Stimulated activated CD4-positive, alpha-beta T cell treated with anti-CD3 and anti-CD28 coated beads, Interleukin-15, amount 100 ng/mL, for 48 hours (primary cell): ENCODE measurements at places on chromosomes 5 and 9.

GRCh38 chr5:88845081-88845697 lies 37.8 kb downstream of the MEF2C start:
- no peak for DNase-seq

DNA sequence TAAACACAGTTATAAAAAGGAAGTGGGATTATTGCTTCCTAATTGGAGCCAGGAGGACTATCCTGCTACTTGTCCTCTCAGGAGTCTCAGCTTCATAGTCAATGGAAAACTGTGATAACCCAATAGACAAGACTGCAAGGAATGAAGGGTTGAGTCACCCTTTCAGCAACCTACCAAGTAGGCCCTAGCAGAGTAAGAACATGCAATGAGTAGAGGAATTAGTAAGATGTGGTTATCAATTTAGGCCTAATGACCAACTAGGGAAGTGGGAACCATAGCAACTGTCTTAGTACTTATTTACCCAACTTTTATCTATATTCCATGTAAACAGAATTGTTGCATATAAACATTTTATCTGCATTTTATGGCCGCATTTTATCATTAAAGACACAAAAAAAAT lies 310.1 kb downstream of the RFX3 start:
- no peak for DNase-seq

- no peak for DNase-seq
Observed at GRCh38 chr9:82191082-82191770, 202.7 kb downstream of the SPATA31D1 start.

GRCh38 chr5:172886476-172886875 lies 52.4 kb downstream of the ERGIC1 start:
- DNase-seq = no peak

GRCh38 chr5:122366501-122366900 lies 54.5 kb downstream of the SNCAIP start:
- DNase-seq = no peak

- DNase-seq = no peak
Observed at GRCh38 chr9:120202856-120203654, 376.9 kb downstream of the CDK5RAP2 start.

GRCh38 chr9:129696944-129697655 lies 31.7 kb downstream of the PRRX2 start:
- no peak for DNase-seq

GRCh38 chr5:6885581-6885980 lies 172.3 kb downstream of the TENT4A start:
- no peak for DNase-seq

GRCh38 chr9:16307626-16308195 lies 562.8 kb downstream of the BNC2 start:
- no peak for DNase-seq

DNA sequence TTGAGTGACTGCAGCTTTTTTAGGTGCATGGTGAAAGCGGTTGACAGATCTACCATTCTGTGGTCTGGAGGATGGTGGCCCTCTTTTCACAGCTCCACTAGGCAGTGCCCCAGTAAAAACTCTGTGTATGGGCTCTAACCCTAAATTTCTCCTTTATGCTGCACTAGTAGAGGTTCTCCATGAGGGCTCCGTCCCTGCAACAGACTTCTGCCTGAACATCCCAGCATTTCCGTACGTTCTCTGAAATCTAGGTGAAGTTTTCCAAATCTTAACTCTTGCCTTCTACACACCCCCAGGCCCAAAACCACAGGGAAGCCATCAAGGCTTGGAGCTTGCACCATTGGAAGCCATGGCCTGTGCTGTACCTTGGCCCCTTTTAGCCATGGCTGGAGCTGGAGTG lies 1898.1 kb upstream of the NUDT12 start:
- no peak for DNase-seq

DNA sequence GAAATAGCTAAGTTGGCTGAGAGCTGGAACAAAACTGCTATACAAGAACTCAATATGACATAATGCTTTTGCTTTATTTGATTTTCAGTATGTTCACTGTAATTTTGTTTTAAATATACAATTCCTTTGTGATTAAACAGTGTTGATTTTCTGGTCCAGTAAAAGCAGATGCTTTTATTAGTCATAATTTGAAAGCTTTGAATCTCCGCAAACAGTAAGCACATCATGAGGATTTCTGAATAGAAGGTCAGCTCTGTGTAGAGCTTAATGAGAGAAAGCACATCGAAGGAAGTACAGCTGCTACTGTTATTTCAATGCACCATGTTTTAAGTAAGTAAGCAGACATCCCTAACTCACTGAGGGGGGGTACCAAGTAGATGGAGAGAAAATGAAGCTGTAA lies 701.3 kb upstream of the ACO1 start:
- no peak for DNase-seq

DNA sequence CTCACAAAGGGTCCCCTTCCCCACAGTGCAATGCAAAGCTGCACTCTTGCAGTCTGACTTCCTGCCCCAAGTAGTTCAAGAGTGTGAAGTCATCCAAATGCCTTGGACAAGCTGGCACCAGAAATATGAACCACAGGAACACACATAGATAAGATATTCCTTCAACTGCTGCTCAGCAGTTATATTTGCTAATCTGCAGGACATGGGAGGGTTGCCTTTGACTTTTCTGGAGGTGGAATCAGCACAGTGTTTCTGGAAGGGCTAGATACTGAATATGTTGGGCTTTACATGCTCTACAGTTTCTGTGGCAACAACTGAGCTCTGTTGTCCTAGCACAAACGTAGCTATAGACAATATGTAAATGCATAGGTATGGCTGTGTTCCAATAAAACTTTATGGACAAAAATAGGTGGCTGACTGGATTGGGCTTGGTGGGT lies 96.7 kb upstream of the PCA3 start:
- no peak for DNase-seq

DNA sequence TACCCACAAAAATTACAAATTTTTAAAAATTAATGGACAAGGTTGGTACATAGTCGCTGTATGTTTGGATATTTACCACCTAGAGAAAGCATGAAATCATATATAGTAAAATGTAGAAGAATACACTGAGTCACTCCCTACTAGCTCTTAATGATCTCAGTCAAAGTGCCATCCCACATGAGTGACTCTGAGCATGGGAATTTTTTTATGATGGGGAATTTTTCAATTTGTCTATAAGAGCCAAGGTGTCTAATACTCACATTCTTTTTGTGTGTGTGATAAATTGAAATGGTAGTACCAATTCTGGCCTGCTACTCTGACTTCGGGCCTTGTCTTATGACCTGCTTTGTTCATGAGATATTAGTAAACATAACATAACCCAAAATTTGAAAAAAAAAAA lies 483.2 kb downstream of the CDH10 start:
- DNase-seq = no peak

GRCh38 chr5:38607396-38607795 lies 51.0 kb upstream of the LIFR start:
- no peak for DNase-seq

GRCh38 chr5:65978251-65978650 lies 51.9 kb downstream of the ERBIN start:
- DNase-seq = no peak

DNA sequence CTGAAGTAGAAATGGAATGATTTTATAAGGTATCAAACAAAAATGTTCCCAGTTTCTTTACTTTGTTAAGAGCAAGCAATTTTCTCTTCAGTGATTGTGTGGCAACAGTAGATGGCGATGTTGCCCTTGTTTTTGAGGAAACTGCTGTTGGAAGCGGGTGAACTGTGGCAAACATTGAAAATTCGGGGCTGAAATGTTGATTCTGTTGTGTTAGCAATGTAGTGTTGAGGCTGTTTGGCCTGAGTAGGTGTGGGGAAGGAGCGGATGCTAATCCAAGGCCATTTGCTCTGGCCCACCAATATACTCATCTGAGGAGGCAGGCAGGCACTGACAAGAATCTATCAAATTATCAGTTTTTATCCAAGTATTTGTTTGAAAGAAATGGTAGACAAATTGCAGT lies 129.8 kb downstream of the SLC12A2 start:
- peak; percentile 9 for DNase-seq

- DNase-seq = no peak
Observed at GRCh38 chr5:118552146-118552545, 436.2 kb downstream of the DTWD2 start.

- no peak for DNase-seq
Observed at GRCh38 chr5:34053133-34053532, 10.1 kb upstream of the C1QTNF3 start.

GRCh38 chr5:134090522-134090921 lies 24.0 kb upstream of the TCF7 start:
- DNase-seq = no peak

DNA sequence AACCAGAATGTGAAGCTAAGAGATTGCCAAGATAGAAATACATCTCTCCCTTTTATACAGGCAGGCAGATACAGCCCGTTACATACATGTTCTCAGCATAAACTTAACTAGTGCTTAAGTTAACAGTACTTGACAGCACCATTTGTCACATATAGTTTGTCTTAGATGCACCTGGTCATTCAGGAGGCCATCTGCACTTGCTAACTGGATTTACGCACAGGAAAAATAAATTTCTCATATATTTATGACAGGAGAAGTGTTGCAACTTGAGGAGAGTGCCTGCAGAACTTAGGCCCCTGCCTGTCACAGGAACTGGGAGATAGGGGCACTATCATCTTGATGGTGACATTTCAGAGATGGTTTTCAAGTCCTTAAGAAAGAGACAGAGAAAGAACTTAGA lies 1462.1 kb upstream of the CDH9 start:
- DNase-seq = no peak
